Stimulated activated memory B cell treated with anti-CD40 and anti-IgM and Interleukin-4, amounts not matched to agents 10 μg/mL and 1 μg/mL and 100 μg/mL, for 72 hours (primary cell): ENCODE measurements at places on chromosomes 3 and 15.

DNA sequence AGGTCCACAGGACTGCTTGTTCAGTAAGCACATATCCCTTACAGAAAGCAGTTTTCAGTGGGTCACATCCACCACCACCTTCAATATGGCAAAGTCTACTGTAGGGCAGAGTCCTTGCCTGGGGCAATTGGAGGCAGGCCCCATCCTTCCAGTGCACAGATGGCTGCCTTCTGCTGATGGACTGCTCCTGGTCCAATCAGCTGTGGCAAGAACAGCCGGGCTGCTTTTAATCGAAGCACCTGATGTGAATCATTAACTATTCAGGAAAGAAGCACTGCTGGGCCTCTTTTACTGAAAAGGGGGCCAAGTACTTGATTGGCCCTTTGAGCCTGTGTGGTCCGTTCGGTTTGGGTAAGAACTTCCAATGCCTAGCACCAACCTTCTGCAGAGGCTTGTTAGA is 24.4 kb downstream of the LARS2 start:
- no peak for ATAC-seq

- no peak for ATAC-seq
These were observed 13.2 kb upstream of the GOLM2 start for GRCh38 chr15:44275150-44275830.

DNA sequence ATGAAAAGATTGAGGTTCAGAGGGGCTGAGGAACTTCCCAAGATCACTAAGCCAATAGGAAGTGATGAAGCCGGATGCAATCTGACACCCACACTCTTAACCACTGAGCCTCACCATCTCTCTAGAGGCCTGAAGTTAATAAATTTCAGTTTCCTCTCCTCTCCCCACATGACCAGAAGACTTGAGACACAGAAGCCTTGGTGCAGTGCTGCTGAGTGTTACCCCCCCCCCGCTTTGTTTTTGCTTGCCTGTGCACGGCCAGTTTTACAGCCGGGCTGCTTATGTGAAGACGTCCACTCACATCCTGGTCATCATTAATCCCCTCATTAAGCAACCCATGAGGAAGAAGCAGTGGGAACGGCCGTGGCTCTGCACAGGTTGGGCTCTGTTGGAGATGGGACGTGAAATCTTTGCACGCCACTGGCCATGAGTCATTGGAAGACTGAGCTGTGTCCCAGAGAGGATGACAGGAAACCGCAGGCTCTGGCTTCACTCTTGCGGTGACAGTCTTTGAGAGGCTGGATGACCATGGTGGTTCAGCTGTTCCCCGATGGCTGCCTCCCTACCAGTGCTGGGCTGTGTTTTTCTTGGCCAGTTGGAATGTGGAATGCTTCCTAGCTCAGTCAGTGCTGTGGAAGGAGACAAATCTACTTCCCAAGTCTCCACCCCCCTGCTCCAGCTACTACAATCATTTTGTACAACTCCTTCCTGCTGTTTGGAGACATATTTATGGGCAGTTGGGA is 232.6 kb upstream of the LRTM1 start:
- peak; percentile 31 for ATAC-seq

DNA sequence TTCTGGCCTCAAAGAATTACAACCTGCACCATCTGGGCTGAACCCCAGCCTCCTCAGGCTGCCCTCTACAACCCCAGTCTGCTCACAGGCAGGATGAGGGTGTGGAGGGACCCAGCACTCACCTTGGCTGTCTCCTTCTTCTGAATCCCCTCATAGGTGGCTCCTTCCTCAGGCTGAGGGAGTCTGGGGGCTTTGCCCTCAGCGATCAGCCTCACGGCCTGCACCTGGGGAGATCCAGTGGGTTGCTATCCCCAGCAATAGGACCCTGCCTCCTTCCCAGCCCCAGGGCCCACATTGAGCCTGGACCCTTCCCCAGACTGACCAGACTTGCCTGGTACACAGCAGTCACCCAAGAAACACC is 25.1 kb downstream of the ALDH1L1 start:
- ATAC-seq = no peak

GRCh38 chr3:155704061-155704460 is 40.8 kb downstream of the PLCH1 start:
- ATAC-seq = no peak

GRCh38 chr3:172536505-172536904 is 13.3 kb upstream of the TNFSF10 start:
- no peak for ATAC-seq
